Activated CD8-positive, alpha-beta T cell treated with anti-CD3 and anti-CD28 coated beads for 36 hours (primary cell): ENCODE measurements at places on chromosomes 12 and 14.

DNA sequence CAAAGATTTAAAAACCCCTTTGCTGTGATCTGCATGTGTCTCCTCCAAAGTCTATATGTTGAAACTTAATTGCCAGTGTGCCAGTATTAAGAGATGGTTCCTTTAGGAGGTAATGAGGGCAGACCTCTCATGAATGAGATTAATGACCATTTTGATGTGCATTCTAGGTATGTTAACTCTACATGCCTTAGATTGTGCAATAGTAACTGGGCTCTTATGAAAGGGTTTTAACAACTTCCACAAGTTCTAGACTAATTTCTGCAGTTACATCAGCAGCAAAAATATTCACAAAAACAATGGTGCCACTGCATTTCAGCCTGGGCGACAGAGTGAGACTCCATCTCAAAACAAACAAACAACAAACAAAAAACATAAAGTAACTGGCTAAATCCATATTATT, 3.8 kb upstream of the TAS2R10 start:
- DNase-seq = no peak

DNA sequence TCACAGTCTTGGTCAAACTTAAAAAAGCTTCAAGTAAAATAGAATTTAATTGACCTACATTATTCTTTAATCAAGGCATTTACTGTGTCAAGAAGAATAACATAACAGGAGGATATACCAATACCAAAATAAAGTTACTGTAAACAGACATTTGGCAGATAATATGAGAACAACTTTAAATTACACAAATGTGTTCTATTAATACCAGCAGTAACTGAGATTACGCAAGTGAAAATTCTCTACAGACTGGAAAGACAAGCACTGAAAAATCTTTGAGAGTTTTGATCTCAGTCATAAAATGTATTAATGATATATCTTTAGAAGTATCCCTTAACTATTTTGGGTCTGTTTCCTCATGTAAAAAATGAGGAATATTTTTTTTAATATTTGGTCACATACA, 169.2 kb upstream of the SOX5 start:
- DNase-seq = no peak

GRCh38 chr12:124869059-124869665, 5.5 kb upstream of the SCARB1 start:
- DNase-seq = no peak

- no peak for DNase-seq
Observed at GRCh38 chr12:100956311-100956852, 161.8 kb downstream of the ANO4 start.

GRCh38 chr14:86055512-86056075, 525.6 kb downstream of the FLRT2 start:
- DNase-seq = no peak

GRCh38 chr12:124754949-124755800, 108.5 kb downstream of the SCARB1 start:
- DNase-seq = peak; percentile 31

DNA sequence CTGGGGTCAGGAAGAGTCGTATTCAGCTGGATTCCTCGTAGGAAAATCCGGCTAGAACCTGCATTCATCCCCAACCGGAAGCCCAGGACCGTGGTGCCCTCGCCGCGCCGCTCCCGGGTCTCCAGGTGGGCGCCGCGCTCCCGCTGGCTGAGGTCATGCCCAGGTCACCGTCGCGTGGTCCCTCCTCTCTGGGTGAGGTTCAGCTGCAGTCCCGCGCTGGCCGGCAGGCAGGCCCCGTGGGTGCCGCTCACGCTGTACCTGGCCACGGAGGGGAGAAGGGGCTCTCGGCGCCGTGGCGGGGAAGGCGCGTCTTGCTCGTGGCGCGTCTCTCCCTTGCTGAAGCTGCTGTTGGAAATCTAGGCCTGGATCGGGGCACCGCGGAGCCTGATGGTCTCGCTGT, 44.5 kb downstream of the LRTM2 start:
- DNase-seq = no peak

DNA sequence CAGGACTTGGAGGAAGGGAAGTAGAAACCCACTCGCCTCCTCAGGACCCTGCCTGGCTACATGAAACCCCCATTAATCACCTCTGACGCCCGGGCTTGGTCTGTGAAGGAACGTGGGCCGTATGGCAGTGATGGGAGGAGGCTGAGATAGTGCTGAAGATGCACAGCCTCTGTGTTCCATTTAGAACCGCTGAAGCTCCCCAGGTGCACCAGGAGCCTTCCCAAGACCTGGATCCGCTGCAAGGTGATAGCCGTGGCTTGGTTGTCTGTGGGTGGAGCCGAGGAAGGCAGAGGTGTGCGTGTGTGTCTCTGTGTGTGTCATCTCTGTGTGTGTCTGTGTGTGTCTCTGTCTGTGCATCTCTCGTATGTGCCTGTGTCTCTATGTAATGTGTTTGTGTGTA, 293.1 kb downstream of the CACNA1C start:
- DNase-seq = no peak

- DNase-seq = no peak
Observed at GRCh38 chr12:49779581-49779980, 38.2 kb downstream of the TMBIM6 start.

- DNase-seq = no peak
Observed at GRCh38 chr12:4275870-4276301, 2.3 kb downstream of the CCND2 start.

DNA sequence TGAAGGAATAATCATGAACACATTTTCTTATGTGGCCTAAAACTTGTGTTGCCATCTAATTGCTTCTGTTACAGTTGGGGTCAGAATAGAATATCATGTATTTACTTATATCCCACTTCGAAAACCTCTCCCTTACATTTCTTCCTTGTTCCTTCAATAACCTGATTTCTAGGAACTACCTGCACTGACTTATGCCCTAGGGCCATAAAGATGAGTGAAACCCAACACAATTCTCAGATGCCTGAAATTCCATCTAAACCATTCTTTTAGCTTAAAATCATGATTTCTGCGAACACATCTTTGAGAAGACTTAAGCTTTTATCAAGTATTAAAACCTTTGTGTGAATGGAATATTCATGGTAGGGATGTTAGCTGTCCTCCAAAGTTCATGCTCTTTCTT, 142.7 kb downstream of the SNAPC1 start:
- no peak for DNase-seq

- DNase-seq = no peak
Observed at GRCh38 chr12:67598598-67598997, 49.9 kb upstream of the DYRK2 start.

- DNase-seq = no peak
Observed at GRCh38 chr14:51951656-51952055, 37.7 kb upstream of the RTRAF start.

DNA sequence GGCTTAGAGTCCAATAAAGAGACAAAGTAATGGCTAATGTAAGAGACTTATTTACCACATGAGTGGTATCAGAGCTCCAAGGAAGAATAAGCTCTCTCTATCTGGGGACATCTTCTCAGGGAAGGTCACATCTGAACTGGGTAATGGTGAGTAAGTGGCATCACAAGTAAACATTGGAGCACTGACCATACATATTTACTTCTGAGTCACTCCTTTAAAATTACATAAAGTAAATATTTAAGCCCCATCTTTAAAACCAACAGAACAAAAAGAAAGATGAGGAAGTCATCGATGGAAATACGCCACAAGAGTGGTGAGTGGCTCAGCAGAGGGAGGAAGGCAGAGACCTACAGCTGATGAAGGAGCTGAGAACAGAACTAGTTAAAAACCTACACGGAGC, 159.9 kb downstream of the DUSP6 start:
- DNase-seq = no peak

DNA sequence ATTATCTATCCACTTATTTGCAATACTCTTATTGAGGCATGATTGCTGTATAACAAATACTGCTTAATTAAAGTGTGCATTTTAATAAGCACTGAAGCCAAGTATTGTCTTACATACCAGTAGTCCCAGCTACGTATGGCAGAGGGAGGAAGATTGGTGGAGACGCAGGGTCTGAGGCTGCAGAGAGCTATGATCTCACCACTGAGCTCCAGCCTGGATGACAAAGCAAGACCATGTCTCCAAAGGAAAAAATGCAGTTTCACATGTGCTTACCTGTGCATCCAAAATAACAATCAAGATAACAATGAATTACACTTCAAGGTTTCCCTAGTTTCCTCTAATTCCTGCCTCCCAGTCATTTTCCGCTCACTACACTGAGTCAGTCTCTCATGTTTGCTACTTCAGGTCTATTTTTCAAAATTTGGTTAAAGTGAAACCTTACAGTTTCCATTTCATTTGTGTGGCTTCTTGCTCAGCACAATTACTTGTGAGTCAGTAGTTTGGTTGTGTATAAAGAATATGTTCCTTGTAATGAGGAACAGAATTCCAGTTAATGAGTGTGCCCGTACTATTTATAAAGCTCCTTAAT, 1250.1 kb downstream of the TMEM121 start:
- DNase-seq = no peak

GRCh38 chr14:64610049-64610746, 60.4 kb downstream of the PPP1R36 start:
- DNase-seq = no peak

DNA sequence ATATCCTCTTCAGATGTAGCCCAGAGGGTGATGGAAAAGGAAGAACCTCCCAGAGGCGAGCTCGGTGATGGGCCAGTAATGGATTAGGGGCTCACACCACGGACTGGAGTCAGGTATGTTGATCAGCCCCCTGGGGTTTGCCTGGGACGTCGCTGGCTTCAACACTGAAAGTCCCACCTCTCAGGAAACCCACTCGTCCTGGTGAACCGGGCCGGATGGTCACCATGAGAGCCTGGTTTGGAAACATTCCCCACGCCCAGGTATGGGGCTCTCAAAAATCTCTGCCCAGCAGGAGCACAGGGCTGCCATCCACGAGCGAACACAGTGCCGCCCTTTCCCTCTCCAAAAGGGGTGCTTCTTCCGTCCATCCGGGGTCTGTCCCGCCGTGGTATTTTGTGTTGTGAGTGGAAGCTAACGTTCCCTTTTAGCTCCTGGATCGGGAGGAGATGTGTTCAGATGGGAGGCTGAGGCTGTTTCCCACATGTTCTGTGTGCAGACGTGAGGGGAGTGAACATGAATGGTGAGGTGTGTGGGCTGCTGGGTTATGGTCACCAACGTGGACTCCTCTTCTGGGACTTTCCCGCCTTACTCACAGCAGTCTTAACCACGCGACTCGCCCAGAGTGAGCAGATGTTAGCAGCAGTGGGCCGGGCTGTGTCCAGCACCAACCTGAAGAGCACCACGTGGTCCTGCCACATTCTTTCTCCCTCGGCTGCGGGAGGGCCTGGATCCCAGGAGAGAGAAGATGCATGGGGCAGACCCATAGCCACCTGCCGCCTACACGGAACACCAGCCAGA, 139.2 kb downstream of the KIF26A start:
- DNase-seq = no peak

DNA sequence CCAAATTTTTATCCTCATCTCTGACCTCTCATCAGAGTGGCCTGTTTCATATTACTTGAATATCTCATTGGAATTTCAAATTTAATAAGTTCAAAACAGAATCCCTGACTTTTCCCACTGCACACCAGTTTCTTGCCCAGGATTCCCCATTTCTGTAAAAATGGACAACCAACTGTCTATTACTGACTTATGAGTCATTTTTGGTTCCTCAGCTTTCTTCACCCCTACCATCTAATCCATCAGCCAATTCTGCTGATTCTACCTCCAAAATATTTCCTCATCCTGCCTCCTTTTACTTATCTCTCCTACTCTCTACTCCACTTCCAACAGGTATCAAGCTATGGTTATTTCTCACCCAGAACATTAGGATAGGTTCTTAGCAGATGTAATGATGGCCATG, 44.2 kb downstream of the TMX1 start:
- no peak for DNase-seq

GRCh38 chr12:82359115-82359478, 768 bp downstream of the METTL25 start:
- DNase-seq = peak; percentile 13

DNA sequence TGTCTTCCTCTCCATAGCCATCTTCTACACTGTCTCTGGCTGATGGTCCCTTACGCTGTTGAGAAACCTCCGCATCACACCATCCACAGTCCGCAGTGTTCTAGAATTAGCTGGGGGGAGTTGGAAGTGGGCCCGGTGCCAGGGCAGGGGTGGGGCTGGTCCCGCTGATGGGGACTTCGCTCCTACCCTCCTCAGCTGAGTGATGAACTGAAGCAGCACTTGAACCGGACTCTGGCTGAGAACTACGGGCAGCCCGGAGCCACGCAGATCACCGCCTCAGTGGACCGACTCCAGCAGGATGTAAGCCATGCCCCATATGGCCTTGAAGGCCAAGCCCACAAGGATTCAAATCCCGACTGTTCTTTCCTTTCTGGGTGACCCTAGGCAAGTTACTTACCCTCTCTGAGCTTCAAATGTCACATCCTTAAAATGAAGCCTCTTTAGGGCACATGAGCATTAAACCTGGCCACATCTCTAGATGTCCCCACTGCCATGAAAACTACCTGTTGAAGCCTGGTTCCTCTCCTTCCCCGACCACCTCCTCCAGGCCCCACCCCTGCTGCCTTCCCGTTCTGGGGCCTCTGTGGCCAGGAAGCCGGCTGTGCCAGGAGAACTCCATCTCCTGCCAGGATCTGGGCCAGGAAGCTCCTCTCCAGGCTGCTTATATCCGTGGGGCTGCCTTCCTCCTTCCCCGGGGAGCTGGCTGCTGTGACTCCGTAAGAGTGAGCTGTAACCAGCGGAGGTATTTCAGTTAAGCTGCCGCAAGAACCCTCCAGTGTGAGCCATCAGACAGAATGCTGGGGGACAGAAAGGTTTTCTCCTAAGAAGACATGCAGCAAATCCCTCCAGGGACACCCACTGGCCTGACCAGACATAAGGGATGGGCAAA, 53.1 kb downstream of the TSPAN11 start:
- DNase-seq = no peak

- DNase-seq = no peak
Observed at GRCh38 chr12:50828886-50829285, 13.8 kb upstream of the TMPRSS12 start.

GRCh38 chr12:130617219-130617618, 98.9 kb downstream of the RIMBP2 start:
- no peak for DNase-seq

DNA sequence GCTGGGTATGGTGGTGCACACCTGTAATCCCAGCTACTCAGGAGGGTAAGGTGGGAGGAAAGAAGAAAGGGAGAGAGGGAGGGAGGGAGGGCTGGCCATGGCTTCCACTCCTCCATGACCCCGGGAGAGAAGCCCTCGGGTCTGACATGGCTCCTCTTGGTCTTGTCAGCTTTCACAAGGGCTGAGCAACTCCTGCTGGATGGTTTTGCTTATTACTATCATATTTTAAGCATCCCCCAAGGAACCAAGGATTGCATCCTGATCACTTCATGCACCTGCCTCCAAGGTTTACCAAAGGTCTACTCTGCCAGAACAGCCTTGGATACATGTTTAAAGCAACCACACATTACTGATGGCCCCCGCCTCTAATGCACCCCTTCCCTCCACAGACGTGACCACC, 28.0 kb upstream of the NCOR2 start:
- DNase-seq = no peak

- peak; percentile 9 for DNase-seq
Observed at GRCh38 chr12:113601656-113602263, 130.1 kb upstream of the LHX5 start.

DNA sequence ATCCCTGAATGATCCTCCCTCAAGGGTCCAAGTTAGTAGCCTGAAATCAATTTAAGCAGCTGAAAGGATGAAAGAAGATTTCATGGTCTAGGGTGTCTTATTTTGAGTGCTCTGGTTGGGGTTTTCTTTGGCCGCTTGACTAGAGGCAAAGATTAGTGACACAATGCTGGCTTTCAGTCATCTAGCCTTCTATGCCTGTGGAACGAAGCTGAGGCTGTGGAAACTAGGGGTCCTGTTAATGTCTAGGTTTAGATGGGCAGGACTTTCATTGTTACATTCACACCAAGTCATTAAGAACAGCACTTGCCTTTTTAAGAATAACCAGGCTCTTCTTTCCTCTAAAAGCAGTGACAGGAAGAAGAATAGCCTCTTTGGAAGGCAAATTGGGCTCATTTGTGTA, 253.8 kb upstream of the E2F7 start:
- no peak for DNase-seq
